Activated naive CD4-positive, alpha-beta T cell treated with anti-CD3 and anti-CD28 coated beads for 36 hours (primary cell): ENCODE measurements at places on chromosomes 13 and 19. TPM values are rescaled to one million over a fixed set of nuclear protein-coding genes. Genes with fewer than 3 reads are reported as not detected.

GRCh38 chr19:3769494-3769893, 2.5 kb downstream of the RAX2 start:
- peaks cover 6% of the 10 kb centered on the region for H3K36me3 ChIP-seq
- no peaks in the 10 kb centered on the region for H3K27me3 ChIP-seq
- DNase-seq: no peak
- H3K4me3 ChIP-seq: no peak overlapping the region
- no peak overlapping the region for H3K27ac ChIP-seq
- peaks cover 8% of the 10 kb centered on the region for H3K4me1 ChIP-seq

DNA sequence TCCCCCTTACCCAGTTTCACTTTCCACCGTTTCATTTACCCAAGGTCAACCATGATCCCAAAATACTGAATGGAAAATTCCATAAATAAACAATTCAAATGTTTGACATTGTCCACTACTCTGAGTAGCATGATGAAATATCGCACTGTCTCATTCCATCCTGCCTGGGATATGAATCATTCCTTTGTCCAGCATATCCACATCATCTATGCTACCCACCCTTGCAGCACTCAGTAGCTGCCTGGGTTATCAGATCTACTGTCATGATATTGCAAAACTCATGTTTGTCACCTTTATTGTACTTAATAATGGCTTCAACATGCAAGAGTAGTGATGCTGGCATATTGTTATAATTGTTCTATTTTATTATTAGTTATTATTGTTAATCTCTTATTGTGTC, 263.9 kb upstream of the NBEA start:
- no peaks in the 10 kb centered on the region for H3K4me1 ChIP-seq
- H3K27me3 ChIP-seq: peaks cover 6% of the 10 kb centered on the region
- H3K36me3 ChIP-seq: no peaks in the 10 kb centered on the region
- H3K4me3 ChIP-seq: no peak overlapping the region

DNA sequence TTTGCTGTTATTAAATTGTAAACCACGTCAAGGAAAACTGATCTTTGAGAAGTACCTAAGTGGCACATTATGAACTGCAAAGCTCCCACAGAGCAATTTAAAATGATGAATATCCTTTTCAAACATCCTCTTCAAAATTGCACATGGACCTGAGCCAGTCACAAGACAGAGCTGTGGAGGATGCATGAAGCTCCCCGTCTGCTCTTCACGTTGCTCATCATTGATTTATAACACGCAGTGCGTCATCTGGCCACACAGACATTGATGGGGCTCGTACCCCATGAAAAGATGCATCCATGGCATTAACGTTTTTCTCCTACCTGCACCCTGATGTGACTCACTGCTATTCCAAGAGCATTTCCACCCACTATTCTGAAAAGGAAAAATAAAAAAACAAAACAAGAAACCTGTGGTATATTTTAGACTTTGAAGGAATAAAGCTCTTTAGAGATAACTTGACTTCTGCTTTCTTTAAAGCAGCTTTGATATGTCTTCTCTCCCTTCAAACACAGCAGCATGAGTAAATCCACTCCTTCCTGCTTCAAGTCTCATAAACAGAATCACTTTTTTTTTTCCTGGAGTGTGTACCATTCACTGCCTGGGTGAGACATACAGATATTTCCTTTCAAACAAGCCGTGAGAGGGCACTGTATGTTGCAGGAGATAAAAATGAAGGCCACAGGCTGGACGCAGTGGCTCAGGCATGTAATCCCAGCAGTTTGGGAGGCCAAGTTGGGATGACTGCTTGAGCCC, 7.2 kb upstream of the SERTM1 start:
- H3K27me3 ChIP-seq: peaks cover 17% of the 10 kb centered on the region
- H3K4me3 ChIP-seq: no peak overlapping the region
- H3K36me3 ChIP-seq: no peaks in the 10 kb centered on the region
- no peak for DNase-seq
- no peak overlapping the region for H3K27ac ChIP-seq

GRCh38 chr19:5194641-5195040, 146.0 kb downstream of the PTPRS start:
- H3K27ac ChIP-seq: no peak overlapping the region
- no peaks in the 10 kb centered on the region for H3K36me3 ChIP-seq
- no peak overlapping the region for H3K4me3 ChIP-seq

DNA sequence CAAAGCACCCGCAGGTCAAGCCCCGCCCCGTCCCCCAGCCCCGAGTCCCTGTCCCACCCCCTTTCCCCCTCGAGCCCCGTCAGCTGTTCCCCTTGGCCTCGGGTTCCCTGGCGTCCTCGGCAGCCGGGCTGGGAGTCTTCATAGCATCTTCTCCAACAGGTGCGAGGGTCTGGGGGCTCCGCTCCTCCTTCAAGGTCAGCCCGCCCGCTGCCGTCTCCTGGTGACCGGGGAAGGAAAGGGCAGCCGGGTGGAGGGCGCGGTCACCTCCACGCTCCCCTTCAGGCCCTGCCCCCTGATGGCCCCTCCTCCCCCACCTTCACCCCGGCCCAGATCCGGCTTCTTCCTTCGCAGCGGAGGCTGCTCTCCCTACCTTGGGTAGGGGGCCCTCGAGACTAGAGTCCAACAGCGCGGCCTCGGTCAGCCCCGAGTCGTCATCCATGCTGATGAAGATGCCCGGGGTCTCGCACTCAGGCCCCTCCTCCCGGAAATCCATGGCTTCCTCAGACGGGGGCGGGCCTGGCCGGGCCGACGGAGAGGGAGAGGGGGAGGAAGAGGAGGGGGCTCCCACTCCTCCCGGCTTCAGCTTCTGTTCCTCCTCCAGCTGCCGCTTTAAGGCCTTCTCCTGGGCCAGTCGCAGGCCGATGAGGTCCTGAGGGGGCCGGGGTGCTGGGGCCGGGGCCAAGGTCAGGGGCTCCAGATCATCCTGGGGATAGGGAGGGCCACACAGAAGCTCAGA, 541 bp upstream of the RSPH6A start:
- no peak for DNase-seq
- H3K27ac ChIP-seq: no peak overlapping the region
- H3K27me3 ChIP-seq: peaks cover 19% of the 10 kb centered on the region

DZIP1 gene
- total RNA-seq: 0.41 TPM

FLT3 gene
- not detected for total RNA-seq

ZSCAN5B gene
- not detected for total RNA-seq
